ENCODE measurements at places on chromosomes 2 and 18.
A peak's percentile ranks its signal among the peaks of the same experiment; 100 is the strongest.

GRCh38 chr2:32495139-32495538 is 132.7 kb upstream of the TTC27 start:
- DNase-seq: no peak

GRCh38 chr2:41870265-41870585 is 177.6 kb upstream of the PKDCC start:
- no peak for DNase-seq

- no peak for DNase-seq
These were observed 58.1 kb downstream of the NCKAP1 start for GRCh38 chr2:182980115-182980514.

GRCh38 chr18:51170664-51171063 is 26.8 kb downstream of the MEX3C start:
- no peak for DNase-seq

GRCh38 chr2:104375206-104375605 is 478.7 kb upstream of the POU3F3 start:
- no peak for DNase-seq

DNA sequence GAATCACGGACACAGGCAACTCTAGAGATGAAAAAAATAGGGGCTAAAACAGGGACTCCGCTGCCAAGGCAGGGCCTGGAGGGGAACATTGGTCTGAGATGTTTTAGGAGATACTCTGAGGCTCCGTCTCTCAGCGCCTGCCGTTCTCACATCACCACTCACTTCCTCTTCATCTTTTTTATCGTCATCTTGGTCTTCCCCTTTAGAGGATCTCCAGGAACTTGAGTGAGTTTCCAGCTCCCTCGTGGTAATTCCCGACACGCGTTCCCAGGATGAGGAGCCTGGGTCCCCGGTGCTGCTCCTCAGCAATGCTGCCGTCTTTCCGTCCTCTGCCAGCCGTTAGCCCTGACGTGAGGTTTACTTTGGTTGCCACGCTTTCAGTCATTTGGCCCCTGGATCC is 16.1 kb downstream of the MLPH start:
- no peak for DNase-seq

DNA sequence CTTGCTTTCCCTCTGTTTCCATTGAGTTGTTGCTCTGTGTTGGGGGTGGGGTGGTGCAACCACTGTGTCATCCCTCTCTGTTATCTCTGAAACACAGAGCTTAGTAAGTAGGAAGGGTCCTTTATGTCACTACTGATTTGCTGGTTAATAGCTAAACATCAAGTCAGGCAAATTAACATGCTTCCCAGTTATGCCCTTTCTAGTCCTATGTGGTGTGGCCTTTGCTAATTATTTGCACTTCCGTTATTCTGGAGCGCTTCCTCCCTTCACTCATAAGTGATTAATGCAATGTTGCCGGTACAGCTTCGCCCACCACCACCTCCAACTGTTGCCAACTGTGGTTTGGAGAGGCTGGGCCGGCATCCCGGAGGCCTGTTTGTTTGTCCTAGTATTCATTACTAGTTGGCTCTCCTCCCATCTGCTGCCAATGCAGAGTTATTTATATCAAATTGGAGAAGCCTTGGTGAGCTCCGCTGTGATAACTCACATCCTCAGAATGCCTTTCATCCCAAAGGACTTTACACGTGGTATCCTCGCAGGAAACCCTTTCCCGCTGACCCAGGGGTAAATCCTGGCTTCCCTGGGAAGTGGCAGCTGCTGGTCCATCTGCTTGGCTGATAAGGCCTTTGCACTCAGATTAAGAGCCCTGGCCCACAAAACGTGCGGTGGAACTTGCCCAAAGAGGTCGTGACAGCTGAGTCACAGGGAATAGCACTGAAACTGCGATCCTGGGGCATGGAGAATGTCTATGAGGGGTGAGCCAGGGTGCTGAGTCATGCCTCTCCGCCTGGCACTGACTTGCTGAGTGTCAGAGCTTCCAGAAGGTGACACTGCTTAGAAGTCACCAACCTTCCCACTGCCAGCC is 72.0 kb upstream of the ZCCHC2 start:
- DNase-seq: peak; percentile 73

DNA sequence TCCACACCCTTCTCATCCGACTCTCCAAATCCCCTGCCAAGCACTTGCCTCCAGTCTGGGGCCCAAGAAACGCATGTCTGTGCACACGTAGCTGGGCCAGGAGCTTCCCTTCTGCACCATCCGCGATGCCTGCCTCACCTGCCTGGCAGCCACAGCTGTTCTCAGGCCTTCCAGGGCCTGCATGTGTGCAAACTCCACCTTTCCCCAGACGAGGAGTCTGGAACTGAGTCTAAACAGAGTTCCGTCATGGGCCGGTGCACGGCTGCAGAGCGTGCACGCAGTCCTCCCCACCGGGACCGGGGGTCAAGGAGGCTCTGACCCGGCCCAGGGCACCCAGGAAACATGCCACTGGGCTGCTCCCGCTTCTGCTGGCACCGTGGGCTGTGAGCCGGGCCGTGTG is 66.8 kb upstream of the SALL3 start:
- peak; percentile 77 for DNase-seq

DNA sequence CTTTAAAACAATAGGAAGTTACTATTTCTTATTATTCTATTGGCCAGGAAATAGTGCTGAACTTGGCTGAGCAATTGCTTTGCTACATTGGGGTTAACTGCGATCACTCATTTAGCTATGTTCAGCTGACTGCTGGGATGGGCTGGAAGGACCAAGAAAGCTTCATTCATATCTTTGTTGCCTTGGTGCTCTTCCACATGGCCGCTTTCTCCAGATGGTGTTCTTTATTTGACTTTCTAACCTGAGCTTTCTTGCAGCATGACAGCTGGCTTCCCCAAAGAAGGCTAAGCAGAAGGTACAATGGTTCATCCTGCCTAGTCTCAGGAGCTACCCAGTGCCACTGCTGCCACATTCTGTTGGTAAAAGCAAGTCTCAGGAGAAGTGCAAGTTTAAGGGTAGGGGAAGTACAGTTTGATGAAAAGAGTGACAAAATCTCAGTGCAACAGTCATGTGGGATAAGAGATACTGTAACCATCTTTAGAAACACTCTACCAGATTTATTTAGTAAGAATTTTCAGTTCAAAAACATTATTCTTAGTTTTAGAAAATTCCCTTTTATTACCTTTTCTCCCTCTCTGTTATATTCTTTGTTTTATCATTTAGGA is 180.6 kb upstream of the RBMS1 start:
- no peak for DNase-seq

- DNase-seq: no peak
These were observed 54.1 kb upstream of the CAVIN2 start for GRCh38 chr2:191901031-191901430.

- no peak for DNase-seq
These were observed 442.2 kb upstream of the CWC22 start for GRCh38 chr2:180449171-180449915.

GRCh38 chr2:137369106-137369505 is 595.2 kb upstream of the HNMT start:
- no peak for DNase-seq

GRCh38 chr2:143471550-143471949 is 342.3 kb downstream of the ARHGAP15 start:
- DNase-seq: no peak

DNA sequence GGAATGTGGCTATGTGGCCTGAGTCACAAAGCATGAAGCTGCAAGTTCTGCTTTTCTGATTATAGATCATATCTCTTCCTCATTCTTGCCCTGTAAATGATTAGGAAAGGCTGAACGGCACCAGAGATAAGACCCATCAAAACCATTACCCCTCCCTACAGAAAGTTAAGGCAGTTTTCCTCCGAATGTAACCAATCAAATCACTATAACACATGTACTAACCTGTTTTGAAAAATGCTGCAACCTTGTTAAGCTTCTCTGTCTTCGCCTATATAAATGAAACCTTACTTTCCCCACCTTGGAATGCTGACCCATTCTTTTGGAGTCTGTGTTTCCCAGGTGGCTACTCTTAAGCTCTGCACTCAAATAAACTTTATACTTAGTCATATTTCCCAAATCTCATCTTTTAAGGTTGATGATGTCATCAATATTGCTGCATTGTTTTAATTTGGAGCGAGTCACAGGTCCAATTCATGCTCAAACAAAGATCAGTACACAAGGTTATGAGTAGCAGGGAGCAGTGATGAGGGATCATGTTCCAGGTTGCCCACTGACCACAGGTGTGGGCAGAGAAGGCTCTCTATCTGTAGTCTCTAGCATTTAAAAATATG is 662.3 kb downstream of the IRS1 start:
- no peak for DNase-seq

DNA sequence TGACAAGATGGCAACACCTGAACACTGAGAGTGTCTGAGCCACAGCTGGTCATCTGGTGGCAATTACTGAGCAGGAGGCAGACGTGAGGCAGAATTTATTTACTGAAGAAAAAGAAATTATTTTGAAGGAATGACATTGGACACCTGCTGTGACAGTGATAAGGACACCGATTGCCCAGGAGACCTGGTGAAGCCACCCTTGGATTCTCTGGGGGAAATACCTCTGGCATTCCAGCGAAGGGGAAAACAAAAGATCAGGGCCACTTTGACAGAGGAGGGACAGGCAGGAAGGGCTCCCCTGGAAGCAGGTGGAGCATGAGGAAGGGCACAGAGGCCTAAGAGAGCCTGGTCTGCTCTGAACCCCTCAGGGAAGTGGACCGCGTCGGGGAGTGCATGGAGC is 85.4 kb upstream of the ALPP start:
- DNase-seq: no peak

- DNase-seq: no peak
These were observed 25.2 kb upstream of the GPR55 start for GRCh38 chr2:230949966-230950873.

- no peak for DNase-seq
These were observed 69.7 kb downstream of the LYPD6 start for GRCh38 chr2:149399934-149400615.

GRCh38 chr2:45289997-45290709 is 280.9 kb upstream of the SIX2 start:
- no peak for DNase-seq

GRCh38 chr18:26703170-26703930 is 155.0 kb upstream of the KCTD1 start:
- DNase-seq: no peak

DNA sequence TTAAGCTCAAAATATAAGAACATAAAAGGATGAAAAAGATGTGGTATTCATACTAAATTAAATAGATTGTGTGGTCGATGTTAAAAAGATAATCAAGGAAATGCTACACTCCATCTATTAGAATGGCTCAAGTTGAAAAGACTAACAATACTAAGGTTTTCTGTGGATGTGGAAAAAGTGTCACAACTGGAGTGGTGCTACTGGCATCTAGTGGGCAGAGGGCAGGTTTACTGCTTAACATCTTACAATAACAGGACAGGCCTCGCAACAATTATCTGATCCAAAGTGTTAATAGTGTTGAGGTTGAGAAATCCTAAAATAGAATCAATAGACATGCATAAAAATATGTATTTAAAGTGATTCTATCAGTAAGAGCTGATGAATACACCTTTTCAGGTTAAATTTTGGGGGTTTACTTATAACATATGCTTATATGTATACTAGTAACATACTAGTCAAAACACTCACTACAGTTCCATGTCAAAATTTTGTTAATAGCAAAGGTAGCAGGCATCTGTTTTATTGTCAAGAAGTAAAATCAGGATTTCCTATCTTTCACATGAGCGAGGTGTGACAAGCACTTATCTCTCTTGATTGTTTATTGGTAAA is 91.5 kb upstream of the TMEFF2 start:
- no peak for DNase-seq

DNA sequence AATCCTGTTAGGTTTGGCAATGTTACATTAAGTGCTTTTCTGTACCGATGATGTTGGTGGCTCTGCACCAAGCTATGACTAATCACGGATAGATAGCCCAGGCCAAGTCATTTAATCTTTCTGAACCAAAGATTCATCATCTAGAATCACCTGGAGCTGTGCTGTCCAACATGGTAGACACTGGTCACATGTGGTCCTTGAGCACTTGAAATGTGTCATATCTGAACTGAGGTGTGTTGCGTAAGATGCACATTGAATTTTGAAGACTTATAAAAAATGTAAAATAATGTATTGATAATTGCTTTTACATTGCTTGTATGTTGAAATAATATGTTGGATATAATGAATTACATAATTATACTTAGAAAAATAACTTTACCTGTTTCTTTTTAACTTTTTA is 39.8 kb upstream of the NXPH2 start:
- DNase-seq: no peak

DNA sequence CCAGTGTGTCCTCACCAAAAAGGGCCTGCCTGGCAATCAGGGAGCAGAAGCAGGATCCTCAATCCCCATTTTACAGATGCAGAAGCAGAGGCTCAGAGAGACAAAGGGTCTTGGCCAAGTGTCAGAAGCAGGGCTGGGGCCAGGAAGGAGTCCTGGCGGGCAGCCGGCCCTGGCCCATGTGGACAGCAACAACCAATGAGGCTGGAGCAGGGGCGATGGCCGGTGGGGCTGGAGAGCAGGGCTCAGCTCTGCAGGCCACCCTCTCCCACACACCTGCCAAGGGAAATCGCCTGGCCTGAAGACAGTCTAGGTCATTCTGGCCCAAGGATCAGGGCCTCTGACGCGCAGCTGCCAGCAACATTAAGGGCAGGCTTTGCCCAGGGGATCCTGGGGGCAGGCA is 243.9 kb downstream of the ATAD2B start:
- DNase-seq: no peak

DNA sequence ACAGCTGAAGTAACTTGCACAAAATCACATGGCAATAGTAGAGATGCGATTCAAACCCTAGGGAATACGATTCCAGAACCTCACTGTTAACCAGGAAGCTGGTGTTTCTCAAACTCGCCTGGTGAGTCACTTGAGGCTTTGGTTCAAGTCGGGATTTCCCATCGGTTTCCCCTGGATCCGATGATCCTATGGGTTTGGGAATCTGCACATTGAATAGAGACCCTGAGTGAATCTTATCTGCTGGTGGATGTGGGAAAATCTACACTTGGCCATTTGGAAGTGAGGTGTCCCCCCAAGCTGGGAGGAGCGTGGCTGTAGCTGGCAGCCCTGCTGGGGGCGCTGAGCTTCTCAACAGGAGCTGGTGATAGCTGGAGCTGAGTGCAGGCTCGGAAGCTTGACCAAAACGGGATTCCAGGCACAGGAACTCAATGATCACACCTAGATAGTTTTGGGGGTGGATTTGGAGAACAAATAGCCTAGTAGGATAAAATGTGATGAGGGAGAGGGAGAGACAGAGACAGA is 135.4 kb downstream of the PRKCE start:
- DNase-seq: no peak

GRCh38 chr2:66566726-66567399 is 131.9 kb downstream of the MEIS1 start:
- DNase-seq: no peak

DNA sequence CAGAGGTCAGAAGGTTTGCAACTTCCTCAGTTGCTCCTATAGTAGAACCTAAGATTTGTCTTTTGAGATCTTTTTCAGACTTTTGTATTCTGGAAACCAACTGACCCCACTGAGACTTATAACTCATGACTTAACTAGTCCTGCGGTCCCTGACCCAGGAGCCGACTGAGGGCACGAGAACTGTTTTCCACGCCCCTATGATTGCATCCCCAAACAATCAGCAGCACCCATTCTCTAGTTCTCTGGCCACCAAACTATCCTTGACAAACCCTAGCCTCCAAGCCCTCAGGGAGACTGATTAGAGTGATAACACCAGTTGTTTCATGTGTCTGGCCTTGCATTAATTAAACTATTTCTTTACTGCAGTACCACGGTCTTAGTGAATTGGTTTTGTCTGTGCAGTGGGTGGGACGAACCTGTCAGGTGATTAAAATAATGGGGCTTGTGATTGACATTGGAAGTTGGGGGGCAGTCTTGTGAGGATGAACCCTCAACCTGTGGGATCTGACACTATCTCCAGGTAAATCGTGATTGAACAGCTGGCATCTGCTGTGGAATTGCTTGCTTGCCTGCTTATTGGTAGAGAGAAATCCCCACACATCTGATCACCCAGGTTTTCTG is 95.7 kb downstream of the B3GNT2 start:
- no peak for DNase-seq

- no peak for DNase-seq
These were observed 287.0 kb downstream of the TCF4 start for GRCh38 chr18:55300936-55301531.
